ENCODE measurements at places on chromosomes 1 and 21.

DNA sequence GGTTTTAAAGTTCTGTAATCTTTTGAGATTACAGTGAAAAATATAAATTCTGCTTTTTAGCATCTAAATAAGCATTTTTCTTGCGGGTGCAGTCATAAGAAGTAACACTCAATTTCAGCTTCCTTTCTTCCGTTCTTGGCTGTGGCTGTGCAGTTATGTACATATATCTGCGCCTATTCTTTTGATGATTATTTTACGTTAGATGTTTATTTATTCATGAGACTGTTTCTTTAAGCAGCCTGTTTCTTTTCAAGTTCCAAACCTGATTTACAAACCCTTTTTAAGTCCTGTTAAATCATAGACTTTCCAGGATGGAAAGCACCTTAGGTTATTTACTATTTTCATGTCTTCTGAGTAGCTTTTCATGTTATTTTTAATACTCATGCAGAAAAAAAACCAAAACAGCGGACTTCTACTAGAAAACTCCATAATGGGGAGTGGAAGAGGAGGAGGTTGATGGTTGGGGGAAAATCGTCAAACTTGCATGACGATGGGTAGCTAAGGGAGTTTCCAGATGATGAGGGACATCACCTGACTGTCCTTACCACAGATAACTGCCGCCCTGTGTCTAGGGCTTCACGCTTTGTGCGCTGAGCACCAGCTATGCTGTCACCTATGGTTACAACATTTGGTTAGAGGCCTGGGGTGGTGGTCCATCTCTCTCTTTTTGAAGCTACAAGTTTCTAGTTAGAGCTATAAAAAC is 2.6 kb downstream of the PRDM2 start:
- DNase-seq, result no peak

- DNase-seq, result no peak
These were observed 3.8 kb downstream of the CELSR2 start for GRCh38 chr1:109252893-109253802.

DNA sequence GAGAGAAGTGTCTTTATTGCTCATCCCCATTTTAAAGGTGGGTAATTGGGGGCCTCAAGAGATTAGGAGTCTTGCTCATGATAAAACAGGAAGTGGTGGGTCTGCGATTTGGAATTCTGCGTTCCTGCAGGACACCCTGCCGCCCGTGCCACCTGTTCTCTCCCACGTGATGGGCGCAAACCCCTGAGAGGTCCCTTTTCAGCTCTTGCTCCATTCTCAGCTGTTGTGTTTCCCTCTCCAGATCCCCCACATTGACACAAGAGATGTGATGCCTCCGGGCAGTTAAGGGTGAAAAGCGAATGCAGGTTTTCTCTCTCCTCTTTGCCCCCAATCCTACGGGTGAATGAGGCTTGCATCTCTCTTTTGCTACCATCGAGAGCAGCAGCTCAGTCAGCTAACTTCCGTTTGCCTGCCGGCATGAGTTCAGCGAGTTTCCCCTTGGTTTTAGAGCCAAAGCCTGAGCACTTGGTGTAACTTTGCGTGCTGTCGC is 57.5 kb downstream of the KIF26B start:
- DNase-seq, result no peak

DNA sequence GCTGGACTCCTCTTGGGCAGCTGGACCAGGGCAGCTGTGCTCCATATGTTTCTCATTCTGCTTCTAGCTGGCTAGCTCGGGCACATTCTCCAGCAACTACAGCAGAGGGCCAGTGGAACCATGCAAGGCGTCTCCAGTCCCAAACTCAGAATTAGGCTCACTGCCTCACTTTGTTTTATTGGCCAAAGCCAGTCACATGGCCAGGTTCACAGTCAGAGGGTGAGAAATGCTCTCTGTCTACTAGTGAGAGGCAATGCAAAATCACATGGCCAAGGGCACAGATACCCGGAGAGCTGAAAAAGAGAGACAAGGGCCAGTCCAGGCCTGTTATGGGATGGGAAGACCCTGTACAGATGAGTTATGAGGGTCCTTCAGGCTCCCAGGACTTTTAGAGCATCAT is 78.8 kb upstream of the KLHDC7A start:
- DNase-seq, result no peak

DNA sequence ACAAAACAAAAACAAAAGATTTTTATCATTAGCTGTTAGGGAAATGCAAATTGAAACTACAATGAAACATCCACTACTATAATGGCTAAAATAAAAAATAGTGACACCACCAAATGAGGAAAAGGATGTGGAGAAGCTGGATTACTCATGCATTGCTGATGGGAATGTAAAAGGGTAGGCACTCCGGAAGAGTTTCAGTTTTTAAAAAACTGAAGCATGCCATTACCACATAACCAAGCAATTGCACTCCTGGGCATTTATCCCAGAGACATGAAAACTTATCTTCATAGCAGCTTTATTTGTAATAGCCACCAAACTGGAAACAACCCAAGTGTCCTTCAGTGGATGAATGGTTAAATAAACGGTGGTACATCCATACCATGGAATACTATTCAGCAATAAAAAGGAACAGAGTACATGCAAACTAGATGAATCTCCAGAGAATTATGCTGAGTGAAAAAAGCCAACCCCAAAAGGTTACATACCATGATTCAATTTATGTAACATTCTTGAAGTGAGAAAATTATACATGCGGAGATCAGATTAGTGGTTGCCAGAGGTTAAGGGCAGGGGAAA is 14.5 kb upstream of the CFAP298 start:
- DNase-seq, result no peak

GRCh38 chr1:5565281-5566125 is 426.7 kb downstream of the NPHP4 start:
- no peak for DNase-seq

GRCh38 chr1:206590025-206590758 is 22.1 kb downstream of the EIF2D start:
- no peak for DNase-seq

GRCh38 chr1:110875216-110875731 is 2.3 kb downstream of the CD53 start:
- no peak for DNase-seq

DNA sequence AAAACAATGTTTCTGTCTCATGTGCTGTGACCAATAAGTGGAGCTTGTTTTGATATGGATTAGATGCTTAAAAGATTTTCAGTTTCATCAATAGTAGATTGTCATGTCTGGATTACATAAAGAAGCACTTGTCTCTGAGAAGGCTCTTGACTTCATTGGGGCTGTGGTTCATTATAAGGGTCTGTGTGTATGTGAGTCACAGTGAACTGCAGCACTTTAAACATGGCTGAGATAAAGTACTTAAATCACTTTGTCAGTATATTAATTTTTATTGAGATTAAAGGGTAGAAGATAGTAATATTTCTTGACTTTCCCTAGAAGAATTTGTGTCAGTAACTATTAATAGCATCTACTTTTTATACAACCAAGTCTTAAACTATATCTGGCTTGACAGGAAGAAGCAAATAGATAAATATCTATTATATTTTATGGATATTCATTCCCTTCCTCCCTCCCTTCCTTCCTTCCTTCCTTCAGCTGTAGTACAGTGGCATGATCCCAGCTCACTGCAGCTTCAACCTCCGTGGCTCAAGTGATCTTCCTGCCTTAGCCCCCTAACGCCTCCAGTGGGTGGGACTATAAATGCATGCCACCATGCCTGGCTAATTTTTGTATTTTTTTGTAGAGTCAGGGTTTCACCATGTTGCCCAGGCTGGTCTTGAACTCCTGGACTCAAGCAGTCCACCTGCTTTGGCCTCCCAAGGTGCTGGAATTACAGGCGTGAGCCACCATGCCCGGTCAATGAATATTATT is 48.8 kb downstream of the ZFYVE9 start:
- DNase-seq, result no peak

GRCh38 chr21:43880111-43880985 is 15.3 kb downstream of the AGPAT3 start:
- DNase-seq, result no peak

DNA sequence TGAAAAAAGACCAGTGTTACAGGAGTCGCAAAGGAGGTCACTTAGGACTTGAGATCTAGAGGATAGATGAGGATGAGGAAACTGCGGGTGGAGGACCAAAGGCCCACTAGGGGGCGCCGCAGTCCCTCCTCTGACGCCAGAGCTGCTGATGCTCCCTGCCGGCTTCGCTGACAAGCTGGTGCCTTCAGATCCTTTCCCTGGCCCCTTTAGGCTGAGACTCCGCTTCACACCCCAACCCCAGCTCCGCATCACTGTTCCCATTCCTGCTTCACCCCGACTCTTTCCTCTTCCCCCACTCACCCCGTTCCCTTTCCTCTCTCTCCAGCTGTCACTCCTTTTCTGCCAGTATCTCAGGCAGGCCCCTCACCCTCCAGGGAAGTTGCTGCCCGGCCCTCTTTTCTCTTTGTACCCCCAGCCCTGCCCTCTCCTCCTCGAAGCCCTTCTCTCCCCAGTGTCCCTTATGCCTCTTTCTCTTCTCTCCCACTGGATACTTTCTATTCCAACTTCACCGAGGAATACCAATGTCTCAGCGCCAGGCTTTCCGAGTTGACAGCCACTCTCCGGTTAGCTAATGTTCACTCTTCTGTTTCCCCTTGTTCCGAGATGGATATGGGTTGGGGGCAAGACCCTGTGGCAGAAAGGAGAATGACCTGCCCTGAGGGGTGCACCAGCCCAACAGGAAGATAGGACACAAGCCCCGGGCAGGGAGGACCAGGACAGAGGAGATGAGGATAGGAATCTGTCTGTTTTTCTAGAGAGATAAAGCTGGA is 4.5 kb downstream of the KCNJ9 start:
- DNase-seq, result peak; percentile 87

- DNase-seq, result peak; percentile 51
These were observed 1.6 kb upstream of the ANKRD65 start for GRCh38 chr1:1422465-1423244.

DNA sequence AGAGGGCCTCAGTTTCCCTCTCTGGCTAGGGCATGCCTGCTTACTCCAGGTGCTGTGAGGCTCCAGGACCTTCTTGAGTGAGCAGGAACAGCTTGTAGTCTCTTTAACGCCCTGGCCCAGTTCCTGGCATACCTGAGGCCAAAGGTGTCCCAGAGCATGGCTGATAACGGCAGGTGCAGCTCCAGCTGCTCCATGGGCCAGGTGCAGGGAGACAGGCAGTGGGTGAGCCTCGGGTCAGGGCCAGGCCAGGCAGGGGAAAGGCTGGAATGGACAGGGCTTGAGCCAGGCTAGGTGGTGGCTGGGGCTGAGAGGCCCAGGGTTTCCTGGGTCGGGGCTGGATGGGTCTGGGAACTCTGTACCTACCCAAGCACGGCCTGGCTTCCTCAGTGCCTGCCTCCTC is 18.3 kb downstream of the EDN2 start:
- DNase-seq, result no peak

- no peak for DNase-seq
These were observed 9.8 kb downstream of the CACNA1E start for GRCh38 chr1:181493166-181493565.

- DNase-seq, result no peak
These were observed 41.7 kb downstream of the PTGFRN start for GRCh38 chr1:116951200-116951935.

DNA sequence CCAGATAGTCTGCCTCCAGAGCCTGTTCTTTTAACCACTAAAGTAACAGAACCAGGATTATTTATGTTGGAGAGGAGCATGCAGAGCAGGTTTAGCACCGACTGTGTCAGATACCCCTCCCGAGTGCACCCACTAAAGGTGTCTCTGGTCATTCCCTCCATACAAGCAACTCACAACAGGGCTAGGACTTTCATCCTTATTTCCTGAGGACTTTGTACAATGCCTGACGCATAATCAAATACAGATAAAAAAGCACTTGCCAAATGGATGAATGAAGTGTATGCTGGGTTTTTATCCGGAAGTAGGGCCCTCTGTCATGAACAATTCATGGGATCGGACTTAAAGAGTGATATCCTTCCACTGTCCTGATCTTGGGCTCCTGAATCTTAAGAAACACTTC is 26.0 kb downstream of the RPL5 start:
- no peak for DNase-seq

GRCh38 chr1:75233302-75233929 is 99.2 kb downstream of the LHX8 start:
- DNase-seq, result no peak

DNA sequence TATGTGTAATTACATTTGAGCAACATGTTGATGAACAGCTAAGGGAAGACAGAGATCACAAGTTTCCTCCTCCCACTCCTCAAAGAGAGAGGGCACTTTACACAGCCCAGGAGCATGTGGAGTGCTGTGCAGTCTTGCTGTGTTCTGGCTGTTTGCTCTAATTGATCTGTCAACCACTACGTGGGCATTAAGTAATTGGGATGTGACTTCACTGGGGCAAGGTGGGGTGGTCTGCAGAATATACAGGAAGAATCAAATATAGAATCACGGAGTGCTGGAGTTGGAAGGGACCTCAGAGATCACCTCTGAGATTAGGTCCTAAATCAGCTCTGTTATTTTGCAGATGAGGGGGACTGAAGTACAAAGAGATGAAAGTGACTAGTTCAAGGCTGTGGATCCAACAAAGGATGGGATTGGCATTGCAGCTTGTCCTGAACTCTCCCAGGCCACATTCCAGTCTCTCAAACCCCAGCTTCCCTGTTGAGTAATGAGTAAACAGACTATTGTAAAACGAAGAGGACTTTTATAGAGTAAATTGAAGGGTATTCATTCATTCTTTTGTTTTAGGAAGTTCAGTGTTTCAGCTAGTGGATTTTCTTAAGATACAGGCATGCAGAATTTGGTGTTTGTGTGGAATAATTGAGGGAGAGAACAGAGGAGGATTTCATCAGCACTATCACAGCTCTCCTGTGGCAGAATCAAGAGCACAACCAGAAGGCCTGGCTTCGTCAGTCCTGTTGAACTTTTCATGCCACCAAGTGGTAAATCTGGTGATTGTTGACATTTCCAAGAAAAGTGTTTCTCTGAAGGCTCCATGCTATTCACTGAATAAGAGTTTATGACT is 22.4 kb downstream of the NOS1AP start:
- DNase-seq, result no peak

- no peak for DNase-seq
These were observed 104.2 kb upstream of the IPO9 start for GRCh38 chr1:201724766-201725118.

- DNase-seq, result peak; percentile 83
These were observed 79.9 kb downstream of the MORN1 start for GRCh38 chr1:2311184-2312032.

- DNase-seq, result no peak
These were observed 247.2 kb downstream of the FMN2 start for GRCh38 chr1:240338837-240339236.

GRCh38 chr1:31005617-31006166 is 59.8 kb downstream of the PUM1 start:
- DNase-seq, result no peak

DNA sequence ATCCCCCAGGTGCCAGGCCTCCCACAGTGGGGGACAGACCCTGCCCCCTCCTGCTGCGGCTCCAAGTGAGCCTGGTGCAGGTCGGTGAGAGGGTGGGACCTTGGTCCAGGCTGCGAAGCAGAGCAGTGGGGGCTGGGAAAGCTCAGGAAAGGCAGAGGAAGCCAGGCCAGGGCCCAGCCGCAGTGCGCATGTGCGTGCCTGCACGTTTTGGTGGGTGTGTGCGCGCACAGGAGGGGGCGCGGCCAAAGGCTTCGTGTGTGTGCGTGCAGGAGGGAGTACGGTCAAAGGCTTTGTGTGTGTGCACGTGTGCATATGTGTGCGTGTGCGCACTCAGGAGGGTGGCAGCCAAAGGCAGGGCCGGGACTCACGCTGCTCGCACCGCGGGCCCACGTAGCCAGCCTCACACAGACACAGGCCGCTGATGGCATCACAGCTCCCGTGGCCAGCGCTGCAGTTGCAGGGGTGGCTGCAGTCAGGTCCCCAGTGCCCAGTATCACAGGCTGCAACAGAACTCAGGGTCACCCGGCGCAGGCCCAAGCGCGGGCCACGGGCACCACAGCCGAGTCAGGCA is 45.9 kb downstream of the ARHGEF16 start:
- no peak for DNase-seq

- DNase-seq, result no peak
These were observed 863 bp downstream of the TARBP1 start for GRCh38 chr1:234478152-234478480.

GRCh38 chr1:239151937-239152336 is 234.4 kb upstream of the CHRM3 start:
- no peak for DNase-seq
